MCF 10A (cell line): ENCODE measurements at places on chromosomes 2 and 18.

DNA sequence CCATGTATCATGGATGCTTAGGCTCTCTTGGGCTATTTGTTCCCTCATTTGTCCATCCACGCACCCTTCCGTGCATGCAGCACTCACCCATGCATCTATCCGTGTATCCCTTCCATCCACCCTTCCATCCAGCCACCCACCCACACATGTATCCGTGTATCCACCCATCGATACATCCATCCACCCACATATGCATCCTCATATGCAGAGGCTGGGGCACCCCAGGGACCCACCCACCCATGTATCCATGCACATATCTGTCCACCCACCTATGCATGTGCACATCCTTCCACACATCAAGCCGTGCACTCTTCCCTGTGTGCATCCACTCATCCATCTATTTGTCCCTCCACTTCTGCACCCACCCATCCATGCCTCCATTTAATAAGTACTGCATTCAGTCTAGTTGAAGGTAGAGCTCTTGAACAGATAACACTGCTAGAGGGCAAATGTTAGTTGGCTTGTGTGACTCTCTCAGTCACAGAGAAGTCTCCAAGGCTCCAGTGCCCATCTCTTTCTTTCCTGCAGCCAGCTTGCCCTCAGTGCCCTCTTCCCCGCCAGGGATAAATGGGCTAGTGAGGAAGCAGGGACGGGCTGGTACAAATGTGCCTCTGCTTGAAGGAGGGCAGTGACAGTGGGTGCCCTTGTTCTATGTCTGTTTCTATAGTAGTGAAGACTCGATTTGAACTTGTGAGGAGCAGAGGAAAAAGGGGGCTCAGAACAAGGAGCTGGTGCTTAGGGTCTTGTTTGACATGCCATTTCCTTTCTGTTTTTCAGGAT, 61.5 kb downstream of the EMILIN2 start:
- no peak for DNase-seq

GRCh38 chr18:2662990-2663389, 7.5 kb downstream of the SMCHD1 start:
- DNase-seq, result no peak

GRCh38 chr2:120930864-120931263, 195.2 kb downstream of the GLI2 start:
- DNase-seq, result no peak

DNA sequence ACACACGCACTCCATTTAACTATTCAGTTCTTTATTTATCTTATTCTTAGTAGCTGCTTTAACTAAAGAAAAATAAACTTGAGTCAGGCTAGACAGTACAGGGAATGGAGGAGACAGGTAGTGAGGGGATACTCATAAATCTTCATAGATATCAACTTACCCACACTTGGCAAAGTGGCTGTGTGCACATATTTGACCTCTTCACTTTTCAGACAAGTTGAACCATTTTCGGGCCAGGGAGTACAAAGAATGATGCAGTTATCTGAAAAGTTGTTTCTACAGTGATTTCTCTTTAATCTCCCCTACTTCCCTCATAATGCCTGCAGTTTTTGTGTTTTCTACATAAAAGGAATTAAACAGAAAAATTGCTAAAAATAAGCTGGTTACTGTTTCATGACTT, 307.5 kb downstream of the GULP1 start:
- no peak for DNase-seq

GRCh38 chr2:160970052-160970965, 189.9 kb upstream of the TANK start:
- DNase-seq, result peak; percentile 77
